ENCODE measurements at places on chromosomes 3 and 15.

DNA sequence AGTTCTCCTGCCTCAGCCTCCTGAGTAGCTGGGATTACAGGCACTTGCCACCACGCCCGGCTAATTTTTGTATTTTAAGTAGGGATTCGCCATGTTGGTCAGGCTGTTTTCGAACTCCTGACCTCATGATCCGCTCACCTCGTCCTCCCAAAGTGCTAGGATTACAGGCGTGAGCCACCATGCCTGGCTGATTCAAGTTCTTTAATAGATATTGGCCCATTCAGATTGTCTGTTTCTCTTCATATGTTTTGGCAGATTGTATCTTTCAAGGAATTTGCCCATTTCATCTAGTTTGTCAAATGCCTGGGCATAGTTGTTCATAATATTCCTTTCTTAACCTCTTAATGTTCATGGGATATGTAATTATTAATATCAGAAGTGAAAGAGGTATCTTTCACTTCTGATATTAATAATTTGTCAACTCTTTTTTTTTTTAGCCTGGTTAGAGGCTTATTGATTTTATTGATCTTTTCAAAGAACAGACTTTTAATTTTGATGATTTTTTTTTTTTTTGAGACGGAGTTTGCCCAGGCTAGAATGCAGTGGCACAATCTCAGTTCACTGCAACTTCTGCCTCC lies 40.2 kb upstream of the ZFAND6 start:
- DNase-seq = no peak

DNA sequence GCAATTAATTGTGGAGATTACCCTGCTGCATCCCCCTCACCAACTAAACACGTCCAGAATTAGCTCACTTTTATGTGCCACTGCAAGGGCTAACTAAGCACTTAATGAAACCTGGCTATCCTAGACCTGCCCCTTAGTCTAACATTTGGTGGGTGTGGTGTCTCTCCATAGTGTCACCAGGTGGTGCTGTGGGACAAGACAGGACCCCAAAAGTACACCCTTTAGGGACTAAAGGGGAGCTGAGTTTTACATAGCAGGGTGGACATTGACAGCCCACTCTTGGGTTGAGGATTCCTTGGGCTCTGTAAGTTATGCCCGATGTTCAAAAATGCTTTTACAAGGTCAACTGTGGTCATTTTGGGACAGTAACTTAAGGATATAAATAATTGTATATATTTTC lies 5.7 kb downstream of the DUT start:
- no peak for DNase-seq

- no peak for DNase-seq
Observed at GRCh38 chr15:36645106-36645505, 65.7 kb downstream of the CDIN1 start.

GRCh38 chr3:14847613-14848541 lies 29.1 kb downstream of the FGD5 start:
- DNase-seq = no peak

DNA sequence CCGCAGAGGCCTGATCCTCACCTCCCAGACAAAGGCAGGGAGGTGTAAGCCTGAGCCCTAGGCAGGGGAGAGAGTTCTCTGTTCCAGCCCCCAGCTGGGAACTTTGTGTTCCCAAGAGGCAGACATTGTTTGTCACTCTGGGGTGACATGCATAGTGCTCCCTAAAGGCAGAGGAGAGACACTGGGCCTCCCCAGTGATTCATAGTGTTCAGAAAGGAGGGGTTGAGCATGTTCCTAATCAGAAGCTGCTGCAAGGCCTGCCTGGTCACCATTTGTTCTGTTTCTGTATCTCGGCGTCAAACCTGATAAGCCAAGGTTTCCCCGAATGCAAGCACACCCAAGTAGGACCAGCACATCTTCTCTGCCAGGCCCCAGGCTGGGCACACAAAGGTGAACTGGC lies 24.0 kb upstream of the SLC6A6 start:
- no peak for DNase-seq

DNA sequence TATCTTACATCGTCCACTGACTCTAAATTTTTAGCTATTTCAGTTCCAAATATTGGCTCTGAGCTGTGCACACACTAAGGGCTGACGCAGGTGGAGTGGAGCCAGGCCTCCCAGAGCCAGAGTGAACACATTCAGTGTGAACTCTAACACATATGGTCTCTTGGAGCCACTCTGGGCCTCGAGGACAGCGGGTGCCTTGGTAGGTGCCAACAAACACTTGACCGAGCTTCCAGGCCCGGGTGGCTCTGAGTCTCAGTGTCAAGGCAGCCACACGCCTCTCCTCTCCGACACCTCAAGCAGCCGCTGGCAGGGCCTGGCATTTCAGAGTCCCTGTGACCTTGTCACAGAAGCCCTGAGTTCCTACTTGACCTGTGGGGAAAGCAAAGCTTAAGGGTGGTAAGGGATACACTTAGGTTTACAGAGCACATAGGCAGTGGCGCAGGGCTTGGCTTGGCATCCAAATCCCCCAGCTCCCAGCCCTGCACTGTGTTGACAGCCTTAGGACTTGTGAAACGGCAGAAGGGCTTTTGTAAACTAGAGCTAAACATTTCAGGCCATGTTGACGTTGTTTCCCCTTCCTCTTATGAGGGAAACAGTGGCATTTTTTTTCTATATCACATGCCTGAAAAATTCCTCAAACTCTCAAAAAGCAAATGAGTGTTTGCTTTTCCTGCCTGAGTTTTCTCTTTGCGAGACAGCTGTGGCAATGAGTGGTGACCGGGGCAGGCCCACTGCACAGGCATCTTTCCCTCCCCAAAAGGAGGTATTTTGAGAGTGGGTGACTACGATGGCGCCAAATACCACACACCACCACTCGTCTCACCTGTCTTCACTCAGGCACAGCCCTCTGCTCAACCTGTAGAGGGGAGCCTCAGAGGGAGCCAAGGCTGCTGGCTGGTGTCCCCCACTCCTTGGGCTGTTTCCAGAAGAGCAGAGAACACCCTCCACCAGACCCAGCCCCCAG lies 60.8 kb downstream of the DAPK2 start:
- no peak for DNase-seq

DNA sequence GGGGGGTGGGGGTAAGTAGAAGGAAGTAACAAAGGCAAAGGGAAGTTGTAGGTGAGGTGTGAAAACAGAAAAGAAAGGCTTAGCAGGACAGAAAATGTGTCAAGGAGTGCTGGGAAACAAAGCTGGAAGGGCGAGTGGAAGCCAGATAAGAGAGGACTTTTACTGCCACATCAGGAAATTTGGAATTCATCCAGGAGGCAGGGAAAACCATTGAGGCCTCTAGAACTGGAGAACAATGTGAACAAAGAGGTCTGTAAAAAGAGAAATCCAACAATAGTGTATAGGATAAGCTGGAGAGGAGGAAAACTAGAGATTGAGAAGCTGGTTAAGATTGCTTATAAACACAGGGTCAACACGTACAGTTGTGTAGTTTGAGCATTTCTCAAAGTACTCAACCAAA lies 116.6 kb downstream of the NTRK3 start:
- DNase-seq = no peak

DNA sequence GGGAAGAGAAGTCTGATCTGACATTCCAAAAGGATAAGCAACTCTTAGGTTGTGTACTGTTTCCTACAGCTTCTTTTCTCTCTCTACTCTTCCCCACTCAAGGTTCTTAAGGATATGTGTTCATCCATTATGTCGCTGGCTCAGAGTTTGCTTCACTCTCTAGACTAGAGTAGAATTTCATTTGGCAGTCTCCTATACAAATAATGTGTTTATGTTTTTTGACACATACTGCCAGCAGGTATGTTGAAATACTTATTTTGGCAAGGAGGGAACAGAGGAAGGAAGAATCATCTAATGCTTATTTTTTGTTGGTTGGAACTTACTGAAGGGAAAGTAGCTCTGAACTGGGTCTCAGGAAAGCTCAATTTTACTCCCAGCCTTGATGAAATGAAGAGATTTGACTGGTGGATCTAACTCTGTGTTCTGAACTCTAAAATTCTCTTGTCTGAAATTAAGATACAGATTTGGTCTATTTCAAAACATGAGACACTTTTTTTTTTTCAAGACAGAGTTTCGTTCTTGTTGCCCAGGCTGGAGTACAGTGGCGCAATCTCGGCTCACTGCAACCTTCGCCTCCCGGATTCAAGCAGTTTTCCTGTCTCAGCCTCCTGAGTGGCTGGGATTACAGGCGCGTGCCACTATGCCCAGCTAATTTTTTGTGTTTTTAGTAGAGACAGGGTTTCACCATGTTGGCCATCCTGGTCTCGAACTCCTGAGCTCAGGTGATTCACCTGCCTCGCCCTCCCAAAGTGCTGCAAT lies 7.6 kb upstream of the EMC3 start:
- DNase-seq = no peak

DNA sequence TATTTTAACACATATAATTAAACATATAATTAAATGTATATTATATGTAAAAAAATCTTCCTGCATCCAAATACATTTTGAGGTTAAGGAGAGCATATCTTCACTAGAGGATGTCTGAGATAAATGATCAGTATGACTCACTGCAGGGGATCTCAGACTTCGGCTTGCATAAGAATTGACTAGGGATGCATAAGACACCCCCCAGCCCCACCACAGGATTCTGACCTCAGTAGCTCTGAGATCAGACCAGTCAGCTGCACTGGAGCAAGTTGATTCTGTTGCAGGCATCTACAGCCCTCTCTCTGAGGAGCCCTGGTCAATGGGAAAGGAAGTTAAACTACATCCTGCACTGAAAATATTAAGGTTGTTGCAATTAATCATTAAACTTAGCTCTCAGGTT lies 29.0 kb upstream of the TBC1D21 start:
- no peak for DNase-seq

DNA sequence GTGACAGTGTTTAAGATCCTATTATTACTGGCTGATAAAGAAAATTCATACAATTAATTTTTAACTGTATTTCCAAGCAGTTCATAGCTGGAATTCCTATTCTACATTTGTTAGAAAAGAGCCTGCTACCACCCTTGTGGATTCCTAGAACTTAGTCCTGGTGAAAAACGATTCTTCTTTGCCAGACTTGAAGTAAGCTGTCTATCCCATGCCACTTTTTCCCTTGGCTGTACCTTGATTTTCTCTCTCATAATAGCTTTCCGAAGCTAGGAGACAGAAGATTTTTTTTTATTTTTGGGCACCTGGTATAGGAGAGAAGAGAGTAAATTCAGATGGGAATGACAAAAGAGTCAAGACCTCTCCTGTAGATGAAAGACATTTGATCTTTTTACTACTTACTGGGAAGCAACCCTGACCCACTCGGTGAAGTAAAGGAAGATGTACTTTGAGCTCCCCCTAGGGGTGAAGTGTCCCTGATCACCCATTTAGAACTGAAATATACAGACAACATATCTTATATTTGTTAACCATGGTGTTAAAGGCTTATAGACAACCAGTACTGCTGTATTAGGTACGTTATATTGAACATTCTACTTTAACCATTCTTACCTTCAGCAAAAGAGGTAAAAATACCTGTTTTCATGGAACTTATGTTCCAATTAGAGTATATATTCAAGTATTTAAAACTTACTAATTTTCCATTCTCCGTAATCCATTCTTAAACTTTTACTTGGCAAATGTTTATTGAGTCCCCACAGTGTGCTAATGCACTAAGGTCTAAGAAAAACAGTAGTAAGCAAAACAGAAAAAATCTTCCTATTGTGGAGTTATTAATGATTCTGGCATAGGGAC lies 36.2 kb upstream of the C3orf38 start:
- DNase-seq = peak; percentile 53

- DNase-seq = no peak
Observed at GRCh38 chr15:77181305-77182074, 110.6 kb upstream of the TSPAN3 start.

- DNase-seq = no peak
Observed at GRCh38 chr15:31367730-31368344, 41.2 kb downstream of the KLF13 start.

GRCh38 chr3:98136631-98137030 lies 6.1 kb downstream of the OR5H1 start:
- DNase-seq = no peak

DNA sequence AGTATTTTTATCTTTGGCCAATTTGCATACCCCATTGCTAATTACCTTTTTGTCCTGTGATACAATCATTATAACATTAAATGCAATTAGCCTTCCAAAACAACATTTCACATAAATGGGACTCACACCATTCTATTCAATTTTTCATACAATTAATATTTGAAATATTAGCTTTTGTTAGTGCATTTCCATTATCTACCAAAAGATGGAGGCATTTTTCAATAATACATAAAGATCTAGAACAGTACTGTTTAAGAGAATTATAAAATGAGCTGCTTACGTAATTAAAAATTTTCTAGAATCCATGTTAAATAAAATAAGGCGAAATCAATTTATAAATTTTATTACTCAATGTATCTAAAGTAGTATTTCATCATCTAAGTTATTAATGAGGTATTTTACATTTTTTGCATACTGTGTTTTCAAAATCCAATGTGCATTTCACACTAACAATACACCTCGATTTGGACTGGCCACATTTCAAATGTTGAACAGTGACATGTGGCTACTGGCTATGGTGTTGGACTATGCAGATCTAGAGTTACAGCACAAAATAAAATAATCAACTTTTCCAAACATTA lies 74.3 kb downstream of the TJP1 start:
- DNase-seq = no peak

DNA sequence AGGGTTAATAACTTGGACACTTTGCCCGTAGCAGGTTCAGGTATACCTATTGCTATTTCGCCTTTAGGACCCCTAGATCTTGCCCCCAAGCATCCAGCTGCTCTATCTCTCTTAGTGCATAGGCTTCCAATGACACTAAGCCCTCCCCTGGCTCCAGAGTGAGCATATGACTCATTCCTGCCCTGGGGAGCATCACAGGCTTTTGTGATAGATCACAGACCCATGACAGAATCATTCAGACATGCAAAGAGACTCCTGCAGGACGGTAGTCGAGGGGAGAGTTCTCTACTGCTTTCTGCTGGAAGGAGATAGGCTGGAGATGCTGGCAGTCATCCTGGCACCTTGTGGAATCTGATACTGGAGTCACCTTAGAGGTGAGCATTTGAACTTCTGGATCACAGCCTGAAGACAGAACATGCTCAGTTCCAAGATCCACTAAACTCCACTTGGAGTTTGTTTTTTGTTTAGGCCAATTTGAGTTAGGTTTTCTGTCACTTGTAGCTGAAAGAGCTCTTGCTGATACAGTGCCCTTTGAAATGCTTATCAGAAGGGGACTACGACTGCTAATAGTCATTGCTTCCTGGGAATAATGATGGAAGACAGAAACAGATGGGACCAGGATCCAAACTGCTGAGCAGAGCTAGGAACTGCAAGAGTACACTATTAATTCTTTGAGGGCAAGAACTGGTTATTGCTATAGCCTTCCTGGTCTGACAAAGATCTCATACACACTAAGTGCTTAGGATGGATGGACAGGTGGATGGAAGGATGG lies 11.0 kb downstream of the LYSMD2 start:
- DNase-seq = peak; percentile 16

GRCh38 chr3:60304112-60304511 lies 947.1 kb downstream of the FHIT start:
- DNase-seq = no peak

- no peak for DNase-seq
Observed at GRCh38 chr15:68056097-68056865, 2.2 kb downstream of the PIAS1 start.

- no peak for DNase-seq
Observed at GRCh38 chr3:15638193-15638890, 36.8 kb downstream of the BTD start.

All from HEK293T (cell line).